ENCODE measurements at places on chromosomes 6 and 20.

DNA sequence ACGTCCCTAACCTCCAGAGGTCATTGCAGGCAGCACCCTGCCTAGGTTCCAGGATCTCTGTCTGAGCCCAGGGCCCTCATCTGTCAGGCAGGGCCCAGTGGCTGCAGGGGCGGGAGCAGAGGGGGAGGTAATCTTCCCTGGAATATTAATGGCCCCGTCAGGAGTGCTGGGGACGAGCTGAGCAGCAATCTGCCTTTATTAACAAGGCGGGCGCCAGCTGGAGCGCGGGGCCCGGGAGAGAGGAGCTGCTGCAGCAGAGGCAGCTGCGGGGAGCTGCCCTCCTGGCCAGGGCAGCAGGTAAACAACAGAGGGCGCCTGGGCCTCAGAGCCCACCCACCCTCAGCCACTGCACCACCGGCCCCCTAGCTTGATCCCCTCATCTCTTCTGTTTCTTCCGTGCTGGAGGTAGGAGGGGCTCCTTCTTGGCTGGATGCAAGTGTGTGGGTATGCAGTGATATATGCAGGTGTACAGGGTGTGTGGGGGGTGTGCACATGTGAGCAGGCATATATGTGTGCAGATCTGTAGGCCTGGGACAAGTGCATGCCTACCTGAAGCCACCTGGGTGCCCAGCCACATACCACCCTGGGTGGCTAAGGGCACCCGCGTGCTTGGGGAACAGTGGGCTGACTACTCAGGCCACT, 131.8 kb upstream of the MLN start:
- no peak for DNase-seq

DNA sequence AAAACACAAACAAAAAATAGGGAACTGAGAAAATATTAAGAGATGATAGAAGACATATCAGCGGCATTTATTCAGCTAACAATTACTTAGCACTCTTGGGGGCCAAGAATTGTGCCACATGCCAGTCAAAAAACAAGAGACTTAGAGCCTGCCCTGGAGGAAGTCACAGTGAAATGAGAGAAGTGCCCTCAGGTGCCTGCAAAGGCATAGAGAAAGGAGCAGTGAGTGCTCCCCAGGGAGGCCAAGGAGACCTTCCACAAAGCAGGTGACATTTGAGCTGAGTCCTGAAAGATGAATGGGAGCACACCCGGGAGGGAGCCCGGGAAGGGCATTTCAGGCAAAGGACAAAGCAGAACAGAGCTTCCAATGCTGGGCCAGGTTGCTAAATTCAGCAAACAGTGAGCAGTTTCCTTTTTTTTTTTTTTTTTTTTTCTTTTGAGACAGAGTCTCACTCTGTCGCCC, 184.7 kb upstream of the JARID2 start:
- DNase-seq, result no peak

GRCh38 chr6:138272533-138273315, 54.4 kb upstream of the PBOV1 start:
- DNase-seq, result no peak

GRCh38 chr6:42915732-42916131, at the start of gene PTCRA:
Gene PTCRA, plus strand, starts transcription at chr6:42916053. Its CDS starts 17 bp downstream, at chr6:42916070.
- no peak for DNase-seq

GRCh38 chr20:2234598-2235191, 61.1 kb upstream of the TGM3 start:
- no peak for DNase-seq

DNA sequence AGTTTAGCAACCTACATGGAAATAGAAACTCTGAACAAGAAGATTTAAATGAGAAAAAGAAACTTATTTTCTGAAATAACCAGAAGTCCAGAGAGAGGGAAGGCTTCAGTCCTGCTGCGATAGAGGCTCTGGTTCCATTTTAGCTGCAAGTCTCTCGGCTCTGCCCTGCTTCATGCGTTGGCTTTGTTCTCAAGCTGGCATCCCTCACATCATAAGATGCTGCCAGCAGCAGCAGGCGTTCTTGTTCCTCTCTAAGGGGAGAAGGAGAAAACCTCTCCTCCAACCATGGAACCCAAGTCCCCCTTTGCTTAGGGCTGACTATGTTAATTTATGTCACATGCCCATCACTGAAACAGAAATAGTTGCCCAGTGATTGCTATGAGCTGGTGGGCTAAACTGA, 46.4 kb upstream of the PMEPA1 start:
- no peak for DNase-seq

- no peak for DNase-seq
These were observed 219.8 kb upstream of the STXBP5 start for GRCh38 chr6:146984251-146984924.

GRCh38 chr6:29016559-29017427, 11.7 kb upstream of the ZNF311 start:
- peak; percentile 89 for DNase-seq

GRCh38 chr20:17669306-17669931, 12.6 kb downstream of the RRBP1 start:
- no peak for DNase-seq

DNA sequence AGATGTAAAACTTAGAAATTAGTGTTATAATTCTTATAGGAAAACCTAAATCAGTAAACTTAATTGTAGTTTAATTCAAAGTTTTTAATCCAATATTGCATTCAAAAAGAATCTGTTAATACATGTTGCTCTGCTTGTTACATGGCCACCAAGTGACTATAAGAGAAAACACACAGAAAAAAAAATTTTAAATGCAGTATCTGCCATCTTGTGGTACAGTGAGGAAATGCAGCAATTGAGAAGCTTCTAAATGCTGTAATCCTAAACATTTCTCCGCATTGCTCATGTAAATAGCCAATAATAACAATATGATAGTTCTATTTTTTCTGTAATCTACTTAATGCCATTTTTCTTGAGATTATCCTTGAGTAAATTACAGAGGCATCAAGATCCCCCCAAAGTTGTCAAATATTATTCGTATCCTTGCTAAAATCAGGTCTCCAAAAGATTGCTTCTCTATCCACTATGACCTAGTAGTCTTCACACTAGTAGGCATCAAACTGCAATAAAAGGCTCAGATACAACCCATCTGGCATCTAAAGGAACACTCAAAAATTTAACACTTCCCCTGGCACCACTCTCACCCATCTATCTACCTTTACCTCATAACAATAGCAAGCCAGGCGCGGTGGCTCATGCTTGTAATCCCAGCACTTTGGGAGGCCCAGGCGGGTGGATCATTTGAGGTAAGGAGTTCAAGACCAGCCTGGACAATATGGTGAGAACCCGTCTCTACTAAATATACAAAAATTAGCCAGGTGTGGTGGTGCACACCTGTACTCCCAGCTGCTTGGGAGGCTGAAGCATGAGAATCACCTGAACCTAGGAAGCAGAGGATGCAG, 34.6 kb downstream of the HDAC2 start:
- DNase-seq, result no peak

- DNase-seq, result no peak
These were observed 61.1 kb downstream of the PFDN4 start for GRCh38 chr20:54268941-54269340.

- DNase-seq, result no peak
These were observed 680 bp downstream of the LATS1 start for GRCh38 chr6:149717255-149717587.

DNA sequence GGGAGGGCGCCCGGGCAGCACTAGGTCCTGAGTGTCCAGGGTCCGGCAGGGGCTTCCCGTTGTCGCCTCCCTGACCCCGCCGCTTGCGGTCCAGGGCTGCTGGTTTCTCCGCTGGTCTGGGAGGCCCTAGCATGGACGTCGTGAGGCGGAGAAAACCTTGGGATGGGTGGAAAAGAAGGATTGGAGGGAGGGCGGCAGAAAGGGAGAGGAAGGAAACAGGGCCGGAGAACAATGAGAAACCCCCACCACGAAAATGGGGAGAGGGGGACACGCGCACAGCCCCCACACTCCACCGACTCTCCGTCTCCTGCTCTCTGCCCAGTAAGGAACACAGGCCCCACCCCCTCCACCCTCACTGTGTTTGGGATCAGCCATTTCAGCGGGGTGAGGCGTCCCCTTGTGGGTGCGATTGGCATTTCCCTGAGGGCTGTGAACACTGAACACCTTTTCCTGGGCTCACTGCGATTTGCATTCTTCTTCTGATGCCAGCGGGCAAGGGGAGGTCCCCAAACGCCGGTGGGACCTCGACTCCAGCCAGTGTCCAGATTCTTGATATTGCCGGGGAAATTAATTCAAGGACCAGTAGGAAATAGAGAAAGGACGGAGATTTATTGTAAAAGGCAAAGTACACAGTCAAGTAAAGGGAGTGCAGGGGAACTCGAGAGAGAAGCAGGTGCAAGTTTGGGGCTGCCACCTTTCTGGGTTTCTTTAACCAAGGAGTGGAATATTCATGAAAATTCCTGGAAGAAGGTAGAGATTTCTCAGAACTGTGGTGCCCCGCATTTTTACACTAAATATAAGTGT, 3.3 kb upstream of the RAET1G start:
- peak; percentile 78 for DNase-seq

GRCh38 chr6:89589297-89590025, 49.1 kb downstream of the LYRM2 start:
- no peak for DNase-seq

DNA sequence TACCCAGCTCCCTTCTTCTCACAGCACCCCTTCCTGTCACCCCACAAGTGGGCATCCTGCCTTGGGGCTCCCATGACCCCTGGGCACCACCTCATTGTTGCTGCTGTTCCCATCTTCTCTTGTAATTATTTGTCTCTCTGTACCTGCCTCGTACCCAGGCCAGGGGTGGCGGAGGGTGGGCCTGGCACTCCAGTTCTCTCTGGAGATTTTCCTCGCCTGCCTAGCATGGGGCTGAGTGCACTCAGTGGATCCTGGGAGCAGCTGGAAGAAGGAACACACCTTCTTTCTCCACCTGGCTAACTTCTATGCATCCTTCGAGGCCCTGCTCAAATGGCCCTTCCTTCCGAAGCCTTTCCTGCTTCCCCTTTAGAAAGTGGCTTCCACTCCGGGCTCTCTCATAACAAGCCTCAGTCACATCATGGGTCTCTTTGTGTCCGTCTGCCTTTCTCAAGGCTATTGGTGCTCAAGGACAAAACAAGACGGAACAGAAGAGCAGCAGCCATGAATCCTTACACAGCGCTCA, 79.2 kb downstream of the SRC start:
- no peak for DNase-seq

GRCh38 chr20:25437153-25437581, 29.7 kb downstream of the GINS1 start:
- DNase-seq, result no peak

DNA sequence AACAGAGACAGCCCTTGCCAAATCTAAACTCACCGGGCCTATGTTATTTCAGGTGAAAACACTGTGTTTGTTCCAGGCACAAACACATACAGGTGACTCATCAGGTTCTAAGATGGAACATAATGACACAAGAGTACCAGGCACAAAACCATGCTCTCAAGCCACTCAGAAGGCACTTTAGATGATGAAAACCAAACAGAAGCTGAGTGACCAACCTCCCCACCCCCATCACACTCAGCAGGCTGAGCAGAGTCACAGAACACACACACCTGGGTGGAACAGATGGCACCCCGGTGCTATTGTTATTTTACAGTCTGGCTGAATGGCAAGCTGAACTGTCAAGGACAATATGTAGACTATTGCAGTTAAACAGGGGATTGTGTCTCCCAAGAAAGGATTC, 20.6 kb upstream of the NKX2-2 start:
- DNase-seq, result no peak

DNA sequence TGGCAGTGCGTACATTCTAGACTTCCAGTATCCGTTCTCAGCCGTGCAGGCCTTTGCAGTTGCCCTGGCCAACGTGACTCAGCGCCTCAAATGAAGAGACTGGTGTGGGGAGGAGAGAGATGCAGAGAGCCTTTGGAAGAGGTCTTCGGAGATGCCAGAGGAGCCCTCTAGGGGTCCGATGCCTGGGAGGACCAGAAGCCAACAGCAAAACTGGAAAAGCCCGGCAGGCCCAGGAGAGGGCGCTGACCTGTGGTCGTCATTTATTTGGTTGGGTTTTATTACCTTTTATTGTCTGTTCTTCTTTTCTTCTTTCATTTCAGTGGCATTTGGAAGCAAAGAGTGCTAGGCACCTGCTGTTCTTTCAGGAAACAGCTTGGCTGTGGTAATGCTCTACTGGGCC, 53.3 kb upstream of the TMEM181 start:
- DNase-seq, result no peak

- DNase-seq, result no peak
These were observed 6.3 kb downstream of the OSER1 start for GRCh38 chr20:44204156-44204831.

GRCh38 chr6:149431905-149432775, 32.1 kb downstream of the SUMO4 start:
- peak; percentile 84 for DNase-seq

- DNase-seq, result no peak
These were observed 14.9 kb downstream of the PLN start for GRCh38 chr6:118562959-118563358.

DNA sequence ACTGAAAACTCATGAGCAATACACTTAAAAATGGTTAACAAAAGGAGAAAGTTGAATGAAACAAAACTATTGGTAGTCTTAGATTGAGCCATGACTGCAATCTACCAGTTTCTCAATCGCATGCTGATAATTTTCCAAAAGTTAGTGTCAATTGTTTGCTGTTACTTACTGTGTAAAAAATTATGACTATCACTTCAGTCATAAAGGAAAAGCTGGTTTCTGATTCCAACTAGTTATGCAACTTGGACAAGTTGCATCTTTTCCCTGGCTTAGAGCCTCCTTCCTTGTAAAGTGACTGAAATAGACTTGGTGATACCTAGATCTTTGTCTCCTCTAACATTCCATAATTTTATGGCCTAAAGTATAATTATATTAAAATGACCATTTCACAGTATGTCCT, 88.3 kb upstream of the PAK5 start:
- DNase-seq, result no peak

GRCh38 chr20:45967551-45968080, 4.4 kb downstream of the ZNF335 start:
- DNase-seq, result no peak

DNA sequence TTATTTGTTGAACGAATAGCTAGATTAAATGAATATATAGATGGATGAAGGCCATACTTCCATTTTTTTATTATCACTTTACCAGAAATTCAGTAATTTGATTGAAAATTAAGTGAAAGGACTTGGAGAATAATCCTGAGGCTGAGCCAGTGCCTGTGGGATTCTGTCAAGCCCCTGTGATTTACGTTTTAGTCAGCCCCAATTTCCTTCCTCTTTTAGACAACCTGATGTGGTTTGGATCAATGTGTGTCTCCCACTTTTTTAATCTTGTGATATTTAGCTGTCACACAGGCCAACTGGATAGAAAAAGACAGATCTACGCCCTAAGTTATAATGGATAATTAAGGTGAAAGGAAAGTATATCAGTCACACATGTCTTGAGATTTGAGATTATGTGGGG, 188.8 kb downstream of the EDN1 start:
- DNase-seq, result no peak

- DNase-seq, result no peak
These were observed 25.0 kb downstream of the FBXO5 start for GRCh38 chr6:152957796-152958195.

- DNase-seq, result no peak
These were observed 17.2 kb downstream of the SYCP2L start for GRCh38 chr6:10904015-10904414.

DNA sequence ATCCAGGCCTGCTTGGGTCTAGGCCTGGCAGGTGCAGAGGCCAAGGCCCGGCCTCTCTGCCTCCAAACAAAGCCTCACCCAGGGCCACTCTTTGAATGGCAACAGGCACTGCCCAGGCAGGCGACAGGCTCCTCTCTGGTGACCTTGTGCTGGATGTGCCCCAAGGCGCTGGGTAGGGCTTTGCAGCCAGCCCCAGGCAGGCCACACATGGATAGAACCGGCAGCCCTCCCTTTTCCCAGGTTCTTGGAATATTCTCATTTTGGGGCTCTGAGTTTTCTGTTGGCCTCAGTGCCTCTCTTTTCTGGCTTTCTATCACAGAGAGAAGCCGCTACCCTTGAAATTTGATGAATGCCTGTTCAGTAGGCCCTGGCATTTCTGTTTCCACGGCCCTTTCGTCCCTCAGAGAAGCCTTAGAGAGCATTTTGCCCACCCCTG, 18.9 kb downstream of the PKIG start:
- DNase-seq, result no peak
